ENCODE measurements at places on chromosomes 16 and 17.

DNA sequence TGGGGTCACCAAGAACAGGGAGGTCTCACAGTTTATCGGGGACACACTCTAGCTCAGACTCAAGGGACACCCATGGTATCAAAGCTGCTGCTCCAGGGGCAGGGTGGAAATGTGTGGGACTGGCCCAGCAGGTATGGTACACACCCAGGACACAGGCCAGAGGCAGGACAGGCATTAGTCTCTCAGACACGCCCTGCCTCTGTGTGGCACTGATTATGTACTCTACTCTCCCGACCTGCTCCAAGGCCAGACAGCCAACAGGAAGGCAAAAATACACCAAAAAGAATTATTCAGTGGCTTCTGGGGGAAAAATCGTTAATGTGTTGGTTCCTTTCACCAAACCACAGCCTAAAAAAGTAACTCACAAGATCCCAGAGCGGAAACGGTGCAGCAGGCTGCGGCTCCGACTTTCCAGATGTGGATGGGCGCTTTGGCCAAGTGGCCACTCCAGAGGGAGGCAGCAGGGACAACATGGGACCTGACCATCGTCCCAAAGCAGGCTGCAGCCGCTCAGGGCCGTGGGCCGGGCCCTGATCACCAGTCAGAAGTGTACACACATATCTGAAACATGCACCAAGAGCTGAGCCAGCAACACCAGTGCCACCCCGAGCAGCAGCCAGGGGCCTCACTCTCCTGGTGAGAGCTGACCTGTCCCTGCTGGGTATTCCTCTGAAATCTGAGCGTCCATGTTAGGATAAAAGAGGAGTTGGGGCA lies 1.0 kb upstream of the SIRT7 start:
- no peak for DNase-seq

DNA sequence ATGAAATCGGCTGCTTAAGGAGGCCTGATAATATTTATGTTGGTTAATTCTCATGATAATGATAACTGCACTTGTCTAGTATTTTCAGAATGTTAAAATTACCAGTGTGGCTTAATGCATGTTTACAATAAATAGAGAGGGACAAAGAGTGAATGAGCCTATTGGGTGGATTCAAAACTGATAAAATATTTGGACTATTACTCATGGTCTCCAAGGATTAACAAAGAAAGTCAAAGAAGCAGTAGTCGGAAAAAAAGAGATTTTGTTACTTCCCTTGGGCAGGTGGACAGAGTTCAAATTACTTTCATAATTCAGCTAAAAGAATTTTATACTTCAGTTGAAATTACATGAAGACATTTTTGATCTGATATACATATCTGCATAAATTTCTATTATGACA lies 258.2 kb upstream of the PMFBP1 start:
- no peak for DNase-seq

DNA sequence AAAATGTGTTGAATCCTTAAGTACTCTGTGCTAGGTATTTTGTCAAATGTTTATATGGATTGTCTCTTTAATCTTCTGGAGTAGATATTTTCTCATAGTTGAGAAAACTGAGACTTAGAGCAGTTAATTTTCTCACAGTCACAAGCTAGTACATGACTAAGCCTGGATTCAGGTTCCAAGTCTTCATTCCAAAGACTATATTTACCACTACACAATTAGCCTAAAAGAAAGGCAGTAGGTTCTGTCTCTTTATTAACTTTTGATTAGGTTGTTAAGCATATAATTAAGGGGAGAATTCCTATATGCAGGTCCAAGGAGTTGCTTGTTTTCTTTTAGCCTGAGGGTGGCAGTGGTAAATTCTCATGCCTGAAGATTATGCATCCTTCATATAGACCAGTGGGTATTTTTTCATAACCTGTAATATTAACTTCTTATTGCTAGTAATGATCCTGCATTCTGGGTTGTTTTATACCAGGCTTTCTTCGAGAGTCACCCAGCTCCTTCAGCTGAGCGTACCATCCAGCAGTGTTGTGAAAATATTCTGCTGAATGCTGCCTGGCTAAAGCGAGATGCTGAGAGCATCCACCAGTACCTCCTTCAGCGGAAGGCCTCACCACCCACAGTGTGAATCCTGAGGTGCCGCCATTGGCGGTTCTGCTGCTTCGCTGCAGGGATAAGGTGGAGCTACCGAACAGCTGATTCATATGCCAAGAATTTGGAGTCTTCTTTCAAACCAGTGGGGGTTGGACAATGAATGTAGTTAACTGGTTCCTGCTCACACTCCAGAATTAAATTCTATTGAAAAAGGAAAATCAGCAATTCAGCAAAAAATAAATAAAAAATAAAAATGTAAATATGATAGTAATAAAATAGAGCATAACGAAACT lies 28.2 kb upstream of the KPNB1 start:
- peak; percentile 57 for DNase-seq

DNA sequence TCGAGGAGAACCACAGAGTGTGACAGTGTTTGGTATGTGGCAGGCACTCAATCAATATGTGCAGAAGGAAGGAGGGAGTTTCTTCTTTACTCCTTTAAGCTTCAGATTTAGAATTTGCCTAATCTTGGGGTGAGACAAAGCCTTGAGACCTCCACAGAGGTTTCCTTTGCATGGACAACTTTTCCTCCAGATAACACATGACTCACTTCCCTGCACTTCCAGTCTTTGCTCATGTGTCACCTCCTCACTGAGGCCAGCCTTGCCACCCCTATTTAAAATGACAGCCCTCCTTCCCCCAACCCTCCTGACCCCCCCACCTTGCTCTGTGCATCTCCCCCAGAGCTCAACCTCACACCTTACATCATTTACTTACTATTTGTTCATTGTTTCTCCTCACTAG lies 17.4 kb upstream of the NOS2 start:
- DNase-seq, result peak; percentile 78

- DNase-seq, result no peak
Measured at GRCh38 chr16:19700319-19700781, 17.7 kb downstream of the KNOP1 start.

- no peak for DNase-seq
Measured at GRCh38 chr17:20702692-20703091, 123.2 kb downstream of the CDRT15L2 start.

DNA sequence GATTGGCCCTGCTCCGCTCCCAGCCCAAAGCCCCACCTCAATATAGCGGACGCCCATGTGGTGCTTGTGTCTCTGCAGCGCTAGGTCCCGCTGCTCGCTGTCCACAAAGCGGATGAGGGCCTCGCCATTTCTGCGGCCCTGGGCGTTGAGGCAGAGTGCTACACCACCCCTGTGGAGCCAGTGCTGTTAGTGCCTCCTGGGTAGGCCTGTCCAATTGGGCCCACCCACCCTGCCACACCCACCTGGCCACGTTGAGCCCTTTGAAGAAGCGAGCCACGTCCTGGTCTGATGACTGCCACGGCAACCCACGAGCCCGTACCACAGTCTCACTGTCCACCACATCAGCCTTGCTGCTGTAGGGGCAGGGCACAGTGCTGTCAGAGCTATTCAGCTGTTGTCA lies 3.6 kb downstream of the ESRP2 start:
- DNase-seq, result no peak

GRCh38 chr16:48330841-48331192 lies 54.4 kb downstream of the SIAH1 start:
- DNase-seq, result no peak

DNA sequence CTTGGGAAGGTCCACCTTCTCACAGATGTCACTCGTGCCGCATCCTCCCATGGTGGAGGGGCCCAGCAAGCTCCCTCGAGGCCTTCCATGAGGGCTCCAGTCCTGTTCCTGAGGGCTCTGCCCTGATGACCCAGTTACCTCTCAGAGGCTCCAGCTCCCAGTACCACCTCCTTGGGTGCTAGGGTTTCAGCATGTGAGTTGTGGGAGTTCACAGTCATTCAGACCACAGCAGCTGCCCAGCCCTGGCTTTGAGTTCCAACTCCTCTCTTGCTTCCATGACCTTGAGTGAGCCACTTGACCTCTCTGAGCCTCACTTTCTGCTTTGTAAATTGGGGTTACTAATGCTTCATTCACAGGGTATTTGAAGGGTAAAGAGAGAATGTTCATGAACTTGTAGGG lies 37.1 kb upstream of the LGALS9 start:
- no peak for DNase-seq

DNA sequence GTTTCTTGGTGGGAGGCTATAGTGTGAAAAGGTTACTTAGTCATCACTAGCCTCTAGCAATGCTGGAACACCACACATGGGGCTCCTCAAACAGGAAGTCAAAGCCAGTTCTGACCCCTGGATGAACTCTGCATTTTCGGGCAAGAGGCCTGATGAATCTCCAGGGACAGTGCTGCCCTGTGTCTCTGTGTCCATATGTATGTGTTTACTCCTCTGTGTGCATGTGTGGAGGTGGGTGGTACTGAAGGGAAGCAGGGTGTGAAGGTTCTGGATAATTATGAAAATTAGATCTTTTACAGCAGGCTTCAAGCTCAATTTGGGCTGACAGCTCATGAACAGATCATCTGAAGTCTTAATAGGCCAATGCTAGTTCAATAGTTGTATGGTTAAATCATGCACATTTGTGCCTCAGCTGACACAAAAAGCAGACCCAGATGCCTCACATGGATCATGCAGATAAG lies 133.6 kb downstream of the SNX11 start:
- peak; percentile 55 for DNase-seq

- DNase-seq, result no peak
Measured at GRCh38 chr17:8872036-8872704, 4.7 kb upstream of the PIK3R6 start.

DNA sequence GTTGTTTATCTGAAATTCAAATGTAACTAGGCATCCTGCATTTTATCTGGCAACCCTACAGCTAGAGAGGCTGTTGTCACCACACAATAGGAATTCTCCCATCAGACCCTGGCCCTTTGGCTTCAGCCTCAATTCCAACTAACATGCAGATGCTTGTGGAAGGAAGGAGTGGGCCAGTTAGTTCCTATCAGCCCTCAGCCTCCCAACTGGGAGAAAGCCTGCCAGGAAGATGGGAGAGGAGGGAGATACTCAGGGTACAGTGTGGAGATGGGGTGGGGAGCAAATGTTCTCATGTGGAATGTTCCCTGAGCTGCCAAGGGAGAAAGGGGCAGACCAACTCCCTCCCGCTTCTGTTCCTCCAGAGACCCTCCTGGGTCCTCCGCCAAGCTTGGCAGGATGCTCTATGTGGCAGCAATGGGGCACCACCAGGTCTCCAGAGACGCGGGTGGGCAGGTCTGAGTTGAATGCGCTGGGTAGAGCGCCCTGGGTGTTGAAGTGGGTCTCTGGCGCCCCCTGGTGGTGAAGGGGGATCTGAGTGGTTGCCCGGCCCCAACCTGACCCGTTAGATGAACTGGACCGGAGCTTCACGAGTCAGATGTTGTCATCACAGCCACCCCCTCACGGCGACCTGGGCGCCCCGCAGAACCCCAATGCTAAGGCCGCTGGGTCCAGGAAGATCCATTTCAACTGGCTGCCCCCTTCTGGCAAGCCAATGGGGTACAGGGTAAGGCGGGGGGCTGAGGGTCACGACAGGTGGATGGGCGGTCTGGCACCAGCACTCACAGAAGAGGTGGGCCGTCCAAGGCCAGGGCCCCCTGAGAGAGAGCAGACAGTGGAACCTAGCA lies 15.2 kb downstream of the GALK1 start:
- no peak for DNase-seq

- DNase-seq, result no peak
Measured at GRCh38 chr17:32445971-32446370, 1.7 kb downstream of the PSMD11 start.

DNA sequence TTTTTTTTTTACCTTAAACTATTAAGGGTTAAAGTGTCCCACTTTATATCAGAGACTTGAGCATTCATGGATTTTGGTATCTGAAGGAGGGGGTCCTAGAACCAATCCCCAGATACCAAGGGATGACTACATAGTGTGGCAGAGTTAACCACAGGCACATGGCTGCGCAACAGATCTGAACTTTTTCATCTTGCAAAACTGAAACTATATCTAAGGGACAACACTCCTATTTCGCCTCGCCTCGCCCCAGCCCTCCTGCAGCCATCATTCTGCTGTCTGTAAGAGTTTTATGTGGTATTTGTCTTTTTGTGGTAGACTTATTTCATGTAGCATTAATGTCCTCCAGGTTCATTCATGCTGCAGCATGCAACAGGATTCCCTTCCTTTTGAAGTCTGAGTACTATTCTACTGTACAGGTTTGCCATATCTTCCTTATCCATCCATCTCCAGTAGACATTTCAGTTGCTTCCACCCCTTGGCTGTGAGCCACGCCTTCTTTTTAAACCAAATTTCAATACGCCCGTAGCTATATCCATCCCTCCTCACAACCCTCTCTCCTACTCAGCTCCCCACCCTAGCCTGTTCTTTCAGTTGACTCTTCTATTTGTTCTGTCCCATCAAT lies 53.2 kb downstream of the AMFR start:
- no peak for DNase-seq

DNA sequence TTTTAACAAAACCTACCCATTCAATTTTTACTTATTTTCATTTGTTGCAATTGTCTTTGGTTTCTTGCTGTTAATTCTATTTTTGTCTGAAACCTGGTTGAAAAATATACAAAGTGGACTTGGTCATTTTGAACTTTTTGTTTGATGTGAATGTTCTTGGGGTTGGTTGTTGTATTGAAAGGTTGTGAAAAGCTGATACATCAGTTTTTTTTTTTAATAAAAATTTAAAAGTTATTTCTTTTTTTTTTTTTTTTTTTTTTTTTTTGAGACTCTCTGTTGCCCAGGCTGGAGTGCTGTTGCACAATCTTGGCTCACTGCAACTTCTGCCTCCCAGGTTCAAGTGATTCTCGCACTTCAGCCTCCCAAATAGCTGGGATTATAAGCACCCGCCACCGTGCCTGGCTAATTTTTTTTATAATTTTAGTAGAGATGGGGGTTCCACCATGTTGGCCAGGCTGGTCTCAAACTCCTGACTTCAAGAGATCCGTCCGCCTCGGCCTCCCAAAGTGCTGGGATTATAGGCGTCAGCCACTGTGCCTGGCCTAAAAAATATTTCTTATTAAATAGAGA lies 28.9 kb downstream of the WIPF2 start:
- no peak for DNase-seq

- no peak for DNase-seq
Measured at GRCh38 chr17:4600563-4600962, 16.2 kb downstream of the SMTNL2 start.

GRCh38 chr16:9316615-9317014 lies 225.2 kb downstream of the HAPSTR1 start:
- no peak for DNase-seq

- DNase-seq, result no peak
Measured at GRCh38 chr17:80502578-80502877, 26.1 kb upstream of the NPTX1 start.

- DNase-seq, result no peak
Measured at GRCh38 chr17:66909804-66910373, 54.6 kb upstream of the CACNG4 start.

DNA sequence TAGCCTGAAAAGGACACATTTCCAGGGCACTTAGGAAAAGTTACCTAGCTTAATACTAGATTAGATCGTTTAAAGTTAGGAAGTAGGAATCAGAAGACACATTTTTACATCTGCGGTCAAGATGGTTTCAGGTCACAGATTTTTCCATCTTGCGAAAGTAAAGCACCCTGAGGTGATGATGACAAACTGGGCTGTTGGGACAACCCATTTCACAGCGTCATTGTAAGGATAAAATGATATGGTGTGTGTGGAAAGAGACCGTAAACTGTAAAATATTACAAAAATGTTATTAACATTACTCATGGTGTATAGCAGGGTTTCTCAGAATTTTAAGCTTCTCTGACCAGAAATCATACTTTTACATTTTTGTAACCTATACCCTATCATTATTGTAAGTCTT lies 10.1 kb upstream of the MAP2K6 start:
- DNase-seq, result no peak

- DNase-seq, result no peak
Measured at GRCh38 chr17:63698886-63699637, 863 bp downstream of the LIMD2 start.
